ENCODE measurements at places on chromosomes 11 and 22.

- DNase-seq, result no peak
Observed at GRCh38 chr22:21563912-21564311, 3.6 kb upstream of the UBE2L3 start.

- DNase-seq, result peak; percentile 19
Observed at GRCh38 chr11:72522186-72522585, 87.9 kb upstream of the CLPB start.

DNA sequence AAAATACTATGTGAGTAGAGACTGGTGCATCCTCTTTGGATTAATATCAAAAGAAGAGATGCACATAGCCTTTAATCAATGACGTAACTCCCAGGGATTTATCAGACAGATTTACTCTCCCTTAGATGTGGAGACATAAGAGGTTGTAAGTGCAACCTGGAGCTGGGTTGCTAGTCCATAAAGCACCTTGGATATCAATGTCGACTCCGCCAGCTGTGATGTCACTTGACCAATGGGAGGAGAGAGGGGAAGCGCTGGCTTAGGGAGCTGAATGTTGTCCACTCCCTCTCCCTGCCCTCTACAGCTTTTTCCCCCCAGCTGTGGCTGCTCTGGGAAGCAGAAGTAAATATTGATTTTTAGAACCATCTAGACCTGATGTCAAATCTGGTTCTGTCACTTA lies 28.9 kb upstream of the TMEM86A start:
- DNase-seq, result no peak

GRCh38 chr11:132177106-132177505 lies 806.7 kb downstream of the NTM start:
- no peak for DNase-seq

GRCh38 chr11:86370171-86370570 lies 4.5 kb upstream of the CCDC81 start:
- no peak for DNase-seq

GRCh38 chr11:8477680-8478079 lies 116.3 kb downstream of the STK33 start:
- DNase-seq, result no peak

DNA sequence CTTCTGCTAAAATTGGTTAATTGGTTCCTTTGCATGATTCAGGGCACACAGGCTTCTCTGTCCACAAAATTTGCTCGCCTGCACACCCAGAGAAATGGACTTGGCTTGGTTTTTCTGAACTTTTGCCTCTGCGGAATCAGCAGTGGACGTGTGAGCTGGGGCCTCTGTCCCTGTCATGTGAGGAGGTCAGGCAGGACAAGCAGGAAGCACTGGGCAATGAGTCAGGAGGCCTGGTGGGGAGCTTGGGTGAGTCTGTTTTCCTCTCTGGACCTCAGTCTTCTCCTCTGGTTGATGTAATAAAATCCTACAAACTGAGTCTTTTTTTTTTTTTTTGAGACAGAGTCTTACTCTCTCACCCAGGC lies 10.4 kb upstream of the CELSR1 start:
- DNase-seq, result peak; percentile 6

DNA sequence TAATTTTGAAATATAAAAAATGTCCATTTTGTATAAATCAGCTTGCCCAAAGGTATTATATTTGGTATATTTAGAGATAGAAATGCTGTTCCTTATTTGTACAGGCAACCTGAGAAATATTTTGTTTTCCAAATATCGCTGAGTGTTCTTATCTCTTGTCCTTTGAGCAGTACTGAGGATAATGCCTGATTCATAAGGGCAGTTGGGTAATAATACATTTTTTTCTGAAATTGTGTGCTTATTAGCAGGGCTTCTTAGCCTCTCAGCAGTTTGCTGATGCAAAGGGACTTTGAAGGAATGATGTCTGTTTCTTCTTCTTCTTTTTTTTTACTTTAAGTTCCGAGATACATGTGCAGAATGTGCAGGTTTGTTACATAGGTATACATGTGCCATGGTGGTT lies 69.1 kb downstream of the LDLRAD3 start:
- no peak for DNase-seq

GRCh38 chr11:47055534-47055933 lies 119.0 kb downstream of the CSTPP1 start:
- no peak for DNase-seq

DNA sequence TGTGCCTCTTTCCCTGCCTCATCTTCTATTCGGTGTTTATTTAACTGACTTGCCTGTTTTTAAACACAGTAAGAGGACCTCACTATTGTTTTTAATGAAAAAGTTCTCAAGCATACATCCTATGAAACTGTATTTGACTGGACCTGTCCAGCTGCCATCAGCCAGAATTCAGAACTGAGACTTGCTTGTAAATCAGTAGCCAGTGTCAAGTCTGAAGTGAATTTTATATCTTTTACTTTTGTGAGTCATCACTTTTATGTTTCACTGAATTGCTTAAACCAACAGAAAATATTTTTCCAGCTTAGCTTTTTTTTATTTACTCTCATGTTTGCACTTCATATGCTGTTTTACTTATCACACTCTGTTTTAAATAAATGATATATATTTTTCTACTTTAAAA lies 88.3 kb downstream of the LUZP2 start:
- DNase-seq, result no peak

DNA sequence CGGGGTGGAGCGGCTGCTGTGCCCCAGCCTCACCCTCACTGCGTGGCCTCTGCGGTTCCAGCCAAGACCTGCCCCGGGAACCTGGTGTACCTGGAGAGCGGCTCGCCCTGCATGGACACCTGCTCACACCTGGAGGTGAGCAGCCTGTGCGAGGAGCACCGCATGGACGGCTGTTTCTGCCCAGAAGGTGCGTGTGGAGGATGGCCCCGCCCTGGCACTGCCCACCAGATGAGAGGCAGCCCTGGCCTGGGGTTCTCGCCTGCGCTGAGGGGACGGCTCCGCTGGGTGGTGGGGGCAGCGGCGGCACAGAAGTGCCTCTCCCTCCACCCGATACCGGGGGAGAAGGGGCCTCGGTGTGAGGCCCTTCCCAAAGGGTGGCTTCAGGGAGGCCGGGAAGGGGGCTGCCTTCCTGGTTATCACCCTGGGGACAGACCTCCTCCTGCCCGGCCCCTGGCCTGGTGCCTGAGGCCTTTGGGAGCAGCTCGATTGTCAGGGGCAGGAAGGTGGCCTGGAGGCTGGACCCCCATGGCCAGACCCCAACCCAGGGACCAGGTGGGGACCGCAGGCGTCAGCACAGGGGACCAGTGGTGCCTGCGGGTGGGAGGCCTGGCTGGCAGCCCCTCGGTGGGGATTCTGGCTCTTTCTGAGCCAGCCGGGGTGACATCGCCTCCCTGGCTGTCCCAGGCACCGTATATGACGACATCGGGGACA lies 7.1 kb downstream of the MUC2 start:
- DNase-seq, result no peak

DNA sequence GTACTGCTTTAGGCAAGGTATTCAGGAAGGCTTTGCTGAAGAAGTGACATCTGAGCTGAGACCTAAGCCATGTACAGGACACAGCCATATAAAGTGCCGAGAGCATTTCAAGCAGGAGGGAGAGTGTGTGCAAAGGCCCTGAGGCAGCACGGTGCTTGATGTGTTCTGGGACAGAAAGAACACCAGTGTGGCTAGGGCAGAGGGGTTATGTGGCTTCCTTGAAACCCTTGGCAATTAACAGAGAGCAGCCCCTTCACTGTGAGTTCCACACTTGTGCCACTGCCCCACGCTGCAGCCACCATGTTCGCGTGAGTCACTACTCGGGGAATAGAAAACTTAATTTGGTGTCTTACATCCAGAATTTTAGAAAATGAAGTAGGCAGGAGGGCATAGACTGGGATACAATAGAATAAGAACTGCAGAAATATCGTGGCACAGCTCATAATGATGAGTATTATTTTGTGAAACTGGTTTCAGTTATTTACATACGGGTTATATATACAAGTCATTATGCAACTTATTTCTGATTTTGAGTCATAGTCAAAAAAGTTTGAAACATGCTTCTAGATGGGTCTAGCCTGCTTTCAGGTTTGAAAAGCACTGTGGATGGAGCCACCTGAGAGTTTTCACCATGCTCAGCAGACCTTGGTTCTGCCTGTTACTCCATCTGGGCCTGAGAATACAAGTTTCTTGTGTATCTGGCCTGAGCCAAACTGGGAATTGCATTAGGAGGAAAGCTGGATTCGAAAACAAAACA lies 11.8 kb downstream of the IL10RA start:
- no peak for DNase-seq

GRCh38 chr22:35305525-35306070 lies 5.9 kb downstream of the TOM1 start:
- no peak for DNase-seq

GRCh38 chr11:82680252-82680651 lies 53.4 kb downstream of the FAM181B start:
- DNase-seq, result no peak

DNA sequence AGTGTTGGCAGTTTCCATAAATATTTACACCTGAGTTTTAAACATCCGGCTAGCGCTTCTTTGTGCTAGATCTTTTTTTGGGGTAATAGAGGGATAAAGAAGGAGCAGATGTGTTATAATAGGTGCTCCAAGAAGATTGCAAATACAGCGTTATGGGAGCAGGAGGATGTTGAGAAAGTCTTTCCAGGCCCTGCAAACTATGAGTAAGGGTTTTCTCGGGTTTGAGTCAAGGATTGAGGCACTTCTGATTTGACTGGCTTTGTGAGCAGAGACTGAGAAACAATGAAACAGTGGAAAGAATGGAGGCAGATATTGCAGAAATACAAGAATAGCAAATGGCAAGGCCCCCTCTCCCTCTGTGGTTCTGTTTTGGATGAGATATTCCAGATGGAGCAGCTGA lies 155.0 kb upstream of the TIMP3 start:
- no peak for DNase-seq

DNA sequence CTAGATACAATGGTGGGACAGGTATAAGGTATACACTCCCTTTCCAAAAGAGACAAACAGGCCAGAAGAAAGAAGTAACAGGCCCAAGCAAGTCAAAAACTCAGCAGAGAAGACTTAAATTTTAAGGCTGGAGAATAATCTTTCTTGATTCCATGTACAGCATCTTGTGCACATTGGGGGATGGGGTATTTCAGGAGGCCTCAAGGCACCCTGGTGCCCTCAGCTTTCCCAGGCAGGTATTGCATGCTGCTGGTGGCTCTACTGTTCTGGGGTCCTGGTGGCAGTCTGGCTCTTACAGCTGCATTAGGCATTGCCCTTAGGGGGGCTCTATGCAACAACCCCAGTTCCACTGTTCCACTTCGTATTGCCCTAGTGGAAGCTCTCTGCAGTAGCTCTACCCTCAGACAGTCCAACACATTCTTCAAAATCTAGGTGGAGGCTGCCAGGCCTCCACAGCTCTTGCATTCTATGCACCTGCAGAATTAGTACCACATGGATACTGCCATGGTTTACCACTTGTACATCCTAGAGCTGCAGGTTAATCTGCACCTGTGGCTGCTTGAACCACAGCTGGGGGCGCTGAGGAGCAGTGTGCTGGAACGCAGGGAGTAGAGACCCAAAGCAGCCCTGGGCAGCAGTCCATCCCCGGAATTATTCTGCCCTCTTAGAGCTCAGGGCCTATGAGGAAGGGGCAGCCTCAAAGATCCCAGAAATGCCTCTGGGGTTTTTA lies 4.2 kb upstream of the CTSC start:
- no peak for DNase-seq

- DNase-seq, result no peak
Observed at GRCh38 chr11:19711911-19712280, 741 bp upstream of the NAV2 start.

GRCh38 chr11:106400949-106401570 lies 323.6 kb downstream of the AASDHPPT start:
- no peak for DNase-seq

GRCh38 chr22:47245286-47245685 lies 482.8 kb downstream of the TBC1D22A start:
- no peak for DNase-seq

DNA sequence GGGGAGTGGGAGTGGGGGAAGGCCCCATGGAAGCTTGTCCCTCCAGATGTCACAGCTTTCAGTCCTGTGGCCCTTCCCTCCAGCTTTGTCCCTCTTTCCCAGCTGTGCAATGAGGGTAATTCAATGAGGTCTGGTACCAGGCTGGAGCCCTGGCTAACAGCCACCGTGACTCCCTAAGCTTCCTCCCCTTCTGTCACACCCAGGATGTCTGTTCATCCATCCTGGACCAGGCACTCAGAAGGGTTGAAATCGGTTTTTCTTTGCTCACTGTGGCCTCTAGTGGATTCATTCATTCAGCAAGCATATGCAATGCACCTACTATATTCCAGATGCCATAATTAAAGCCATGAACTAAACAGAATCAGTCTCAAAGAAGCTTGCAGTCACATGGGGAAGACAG lies 38.7 kb downstream of the SYT13 start:
- no peak for DNase-seq

DNA sequence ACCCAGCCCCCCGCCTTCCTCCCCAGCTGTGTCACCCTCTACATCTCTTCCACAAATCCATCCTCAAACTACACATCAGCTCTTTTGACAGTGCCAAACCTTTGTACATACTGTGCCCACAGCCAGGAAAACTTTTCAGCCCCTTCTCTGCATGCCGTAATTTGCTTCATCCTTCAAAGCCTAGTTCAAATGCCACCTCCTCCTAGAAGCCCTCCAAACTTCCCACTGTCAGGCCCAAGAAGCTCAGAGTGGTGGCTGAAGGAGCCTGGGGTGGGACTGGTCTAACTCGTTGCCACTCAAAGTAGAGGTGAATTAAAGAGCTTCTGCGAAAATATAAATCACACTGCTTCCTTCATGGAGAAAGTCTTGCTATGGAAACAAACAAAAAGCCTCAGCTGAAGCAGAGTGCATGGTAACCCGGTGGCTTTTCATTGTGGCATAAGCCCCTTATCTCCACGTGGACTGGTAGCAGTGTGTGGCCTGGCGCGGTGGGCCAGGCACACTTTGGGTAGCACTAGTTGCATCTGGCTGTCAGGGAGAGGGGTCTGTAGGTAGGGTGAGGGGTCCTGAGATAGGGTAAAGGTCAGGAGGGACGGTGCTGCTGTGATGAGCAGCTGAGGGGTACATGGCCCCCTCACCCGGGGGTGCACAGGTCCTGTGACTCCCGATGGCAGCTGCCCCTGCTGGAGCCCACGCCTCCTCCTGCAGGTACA lies 76.9 kb downstream of the MYO7A start:
- DNase-seq, result no peak

GRCh38 chr11:124740277-124740882 lies 638 bp downstream of the NRGN start:
- DNase-seq, result no peak

- peak; percentile 68 for DNase-seq
Observed at GRCh38 chr22:17436981-17437412, 67.7 kb downstream of the CECR2 start.

GRCh38 chr11:9573775-9574621 lies 528 bp downstream of the WEE1 start:
- DNase-seq, result peak; percentile 46

- no peak for DNase-seq
Observed at GRCh38 chr11:24070435-24070834, 426.4 kb upstream of the LUZP2 start.

DNA sequence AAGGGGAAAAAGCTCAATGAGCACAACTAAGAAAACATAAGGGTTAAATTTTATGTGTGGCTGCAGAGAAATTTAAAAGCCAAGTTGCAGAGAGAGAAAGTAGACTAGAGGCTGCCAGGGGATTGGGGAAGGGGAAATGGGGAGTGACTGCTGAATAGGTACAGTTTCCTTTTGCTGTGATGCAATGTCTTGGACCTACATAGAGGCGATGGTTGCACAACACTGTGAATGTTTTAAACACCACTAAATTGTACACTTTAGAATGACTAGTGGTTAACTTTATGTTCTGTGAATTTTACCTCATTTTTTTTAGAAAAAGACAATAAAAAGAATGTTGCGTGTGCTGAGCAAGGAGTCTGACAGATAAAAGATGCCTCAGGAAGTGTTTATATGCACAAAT lies 36.5 kb downstream of the TENM4 start:
- DNase-seq, result no peak

GRCh38 chr22:39524089-39524752 lies 3.9 kb downstream of the ATF4 start:
- DNase-seq, result no peak
